ENCODE measurements at places on chromosomes 3 and 15.
A peak's percentile ranks its signal among the peaks of the same experiment; 100 is the strongest.

DNA sequence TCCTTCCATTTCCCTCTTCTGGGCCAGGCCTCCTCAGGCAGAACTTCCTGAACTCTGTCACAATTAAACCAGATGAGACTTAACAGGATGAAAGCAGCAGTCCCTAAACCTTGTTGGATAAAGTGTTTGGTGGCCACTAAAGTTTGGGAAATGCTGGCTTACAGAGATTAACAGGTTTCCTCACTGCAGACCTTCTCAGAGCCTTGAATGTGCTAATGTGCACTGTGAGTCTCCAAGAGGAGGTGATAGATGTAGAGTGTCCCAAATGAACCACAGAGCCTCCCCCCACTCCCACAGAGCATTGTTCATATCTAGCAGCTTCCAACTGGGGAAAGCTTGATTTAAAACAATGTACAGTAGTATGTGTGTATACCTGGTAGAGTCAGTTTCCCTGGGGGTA lies 42.9 kb downstream of the HAPLN3 start:
- no peak for DNase-seq

GRCh38 chr15:52642386-52643361 lies 36.5 kb downstream of the ATOSA start:
- DNase-seq, result peak; percentile 92

- DNase-seq, result no peak
Measured at GRCh38 chr3:155641956-155642355, 102.9 kb downstream of the PLCH1 start.

GRCh38 chr3:22846566-22846965 lies 356.6 kb upstream of the UBE2E2 start:
- DNase-seq, result no peak

- DNase-seq, result peak; percentile 24
Measured at GRCh38 chr15:65377105-65377975, 462 bp downstream of the IGDCC3 start.

DNA sequence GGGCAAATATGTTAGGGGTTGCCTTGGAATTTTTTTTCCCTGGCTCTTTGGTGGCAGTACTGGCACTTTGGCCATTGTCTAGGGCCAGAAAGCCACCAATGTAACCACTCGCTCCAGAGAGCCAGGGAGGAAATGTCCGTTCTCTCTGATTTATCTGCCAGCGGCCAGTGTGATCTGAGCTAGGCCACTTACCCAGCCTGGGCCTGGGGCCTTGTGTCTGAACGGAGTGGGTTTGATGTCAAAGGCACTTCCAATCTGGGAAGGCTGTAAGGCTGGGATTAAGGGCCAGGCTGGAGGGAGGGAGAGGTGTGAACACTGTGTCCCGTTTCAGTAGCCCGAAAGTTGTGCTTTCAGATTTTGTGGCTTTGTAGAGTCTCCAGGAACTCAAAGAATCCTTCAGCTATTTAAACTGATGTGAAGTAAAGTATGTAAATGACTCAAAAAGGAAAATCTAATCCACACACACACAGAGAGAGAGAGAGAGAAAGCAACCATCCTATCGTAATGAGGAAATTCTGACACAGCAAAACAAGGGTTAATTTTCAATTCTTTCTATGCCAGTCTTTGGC lies 271.0 kb downstream of the PDZRN3 start:
- DNase-seq, result peak; percentile 31

DNA sequence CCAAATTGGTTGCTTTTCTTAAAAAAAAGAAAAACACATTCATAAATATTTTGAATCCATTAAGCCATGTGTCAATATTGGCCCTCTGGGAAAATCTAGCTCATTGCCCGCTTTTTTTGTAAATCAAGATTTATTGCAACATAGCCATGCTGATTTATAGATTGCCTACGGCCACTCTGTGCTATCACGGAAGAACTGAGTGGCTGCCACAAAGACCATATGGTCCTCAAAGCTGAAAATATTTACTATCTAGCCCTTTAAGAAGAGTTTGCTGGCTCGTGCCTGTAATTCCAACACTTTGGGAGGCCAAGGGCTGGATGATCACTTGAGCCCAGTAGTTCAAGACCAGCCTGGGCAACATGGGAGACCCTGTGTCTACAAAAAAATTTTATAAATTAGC lies 45.9 kb downstream of the IL5RA start:
- DNase-seq, result no peak

DNA sequence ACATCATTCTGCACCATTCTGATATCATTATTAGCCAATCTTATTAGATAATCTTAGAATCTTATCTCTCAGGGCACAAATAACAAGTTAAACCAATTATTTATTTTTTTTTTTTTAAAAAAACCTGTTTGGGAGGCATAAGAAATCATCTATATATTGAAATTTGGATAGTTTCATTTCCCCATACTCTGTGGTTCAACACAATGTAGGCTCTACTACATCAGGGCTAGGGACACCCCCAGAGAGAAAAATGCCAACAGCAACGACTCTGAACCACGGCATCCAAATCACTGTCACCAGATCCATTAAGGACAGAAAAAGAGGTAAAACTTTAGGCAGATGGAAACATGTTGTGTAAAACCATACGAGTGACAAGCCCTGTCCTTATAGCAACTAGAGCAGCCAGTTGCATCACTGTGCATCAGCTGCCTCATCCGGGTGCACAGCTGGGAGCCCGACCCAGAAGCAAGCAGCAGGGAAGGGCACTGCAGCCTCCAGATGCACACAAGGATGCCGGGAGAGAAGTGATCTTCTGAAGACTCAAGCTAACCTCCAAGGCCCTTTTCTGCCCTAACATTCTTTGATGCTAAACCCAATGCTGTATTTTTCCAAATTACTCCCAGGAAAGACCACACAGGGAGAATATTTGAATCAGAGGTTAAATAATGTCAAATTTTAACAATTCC lies 381.1 kb downstream of the CTNNB1 start:
- DNase-seq, result no peak

DNA sequence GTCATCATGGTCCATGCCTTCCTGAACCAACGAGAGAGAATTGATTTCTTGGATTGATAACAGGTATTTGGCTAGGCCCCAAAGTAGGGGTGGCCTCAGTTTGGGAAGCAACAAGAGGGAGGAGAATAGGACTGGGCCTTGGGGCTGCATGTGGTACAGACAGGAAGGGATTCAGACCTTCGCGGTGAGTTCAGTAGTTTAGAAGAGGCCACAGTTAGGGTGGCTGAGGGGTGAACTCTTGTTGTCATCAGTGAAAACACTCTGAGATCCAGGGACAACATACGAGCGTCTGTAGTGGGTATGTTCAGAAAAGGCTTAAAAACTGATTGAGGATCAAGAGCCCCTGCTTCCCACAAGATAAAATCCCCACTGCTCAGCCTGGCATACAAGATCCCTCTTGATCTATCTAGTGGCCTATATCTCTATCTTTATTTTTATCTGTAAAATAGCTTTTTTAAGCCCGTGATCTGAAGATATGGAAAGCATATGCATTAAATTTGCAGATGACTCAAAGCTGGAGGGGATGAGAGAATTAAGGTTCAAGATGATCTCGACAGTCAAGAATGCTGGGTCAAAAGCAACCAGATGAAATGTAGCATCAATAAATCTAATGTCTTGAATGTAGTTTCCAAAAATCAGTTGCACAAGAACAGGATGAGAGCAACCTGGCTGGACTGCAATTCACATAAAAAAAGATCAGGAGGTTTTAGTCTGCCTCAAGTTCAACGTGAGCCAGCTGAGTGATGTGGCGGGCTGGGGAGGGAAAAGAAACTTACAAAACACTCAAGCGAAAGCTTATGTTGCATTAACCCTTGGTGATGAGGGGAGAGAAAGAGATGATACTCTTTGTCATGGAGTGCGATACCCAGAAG lies 221.1 kb upstream of the TLE3 start:
- DNase-seq, result peak; percentile 80
